ENCODE measurements at places on chromosomes 2 and 18. TPM values are rescaled to one million over a fixed set of nuclear protein-coding genes. Genes with fewer than 3 reads are reported as not detected.

UGT1A7 gene
- total RNA-seq, result not detected

DNA sequence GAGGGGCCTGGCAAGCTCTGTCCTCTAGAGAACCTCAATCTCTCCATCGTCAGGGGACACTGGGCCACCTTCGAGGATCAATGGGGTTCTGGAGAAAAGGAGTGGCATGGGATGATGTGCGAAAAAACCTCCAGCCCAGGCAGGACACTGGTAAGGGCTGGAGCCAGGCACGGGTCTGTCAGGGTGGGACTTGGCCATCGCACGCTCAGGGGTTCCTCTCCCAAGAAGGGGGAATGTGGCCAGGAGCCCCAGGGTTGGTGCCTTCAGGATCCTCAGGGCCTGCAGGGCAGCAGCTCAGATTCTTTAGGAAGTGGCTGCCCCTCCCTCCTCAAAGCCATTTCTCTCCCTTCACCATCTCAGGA is 46.8 kb upstream of the PLB1 start:
- H3K27me3 ChIP-seq, result no peaks in the 10 kb centered on the region
- H3K36me3 ChIP-seq, result no peaks in the 10 kb centered on the region
- DNase-seq, result no peak
- peak overlapping the region; percentile 58 for H3K27ac ChIP-seq
- no peak overlapping the region for H3K4me3 ChIP-seq

- DNase-seq, result no peak
- no peak overlapping the region for H3K27ac ChIP-seq
- no peaks in the 10 kb centered on the region for H3K36me3 ChIP-seq
- H3K27me3 ChIP-seq, result no peaks in the 10 kb centered on the region
- no peaks in the 10 kb centered on the region for H3K4me1 ChIP-seq
- H3K4me3 ChIP-seq, result no peak overlapping the region
Measured at GRCh38 chr2:170282851-170283250, 104.9 kb downstream of the MYO3B start.

DNA sequence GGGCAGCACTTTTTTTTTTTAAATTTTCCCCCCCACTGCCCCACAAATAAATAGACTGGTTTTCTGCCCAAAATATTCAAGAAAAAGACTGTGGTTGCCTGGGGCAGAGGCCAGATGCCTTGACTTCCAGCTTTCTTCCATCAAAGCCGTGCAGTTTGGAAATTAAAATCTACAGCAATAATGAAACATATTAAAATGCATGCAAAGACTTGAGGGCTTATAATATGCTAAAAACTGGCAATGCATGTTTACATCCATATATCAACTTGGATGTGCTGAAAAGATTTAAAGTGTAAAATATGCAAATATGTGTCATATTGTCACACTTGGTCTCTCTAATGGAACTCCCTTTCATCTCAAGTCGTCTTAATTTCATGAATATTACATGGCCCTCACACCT is 2036.2 kb upstream of the PIK3C3 start:
- no peaks in the 10 kb centered on the region for H3K27me3 ChIP-seq
- H3K4me1 ChIP-seq, result no peaks in the 10 kb centered on the region
- H3K27ac ChIP-seq, result no peak overlapping the region
- H3K4me3 ChIP-seq, result no peak overlapping the region
- H3K36me3 ChIP-seq, result no peaks in the 10 kb centered on the region

CTAGE1 gene
- total RNA-seq, result under 0.01 TPM

SLC5A6 gene
- 13.9 TPM for total RNA-seq

Measured in fibroblast of lung (primary cell).